ENCODE measurements at places on chromosomes 12 and 14.

GRCh38 chr12:66199141-66199540 lies 10.1 kb downstream of the IRAK3 start:
- no peak for DNase-seq

DNA sequence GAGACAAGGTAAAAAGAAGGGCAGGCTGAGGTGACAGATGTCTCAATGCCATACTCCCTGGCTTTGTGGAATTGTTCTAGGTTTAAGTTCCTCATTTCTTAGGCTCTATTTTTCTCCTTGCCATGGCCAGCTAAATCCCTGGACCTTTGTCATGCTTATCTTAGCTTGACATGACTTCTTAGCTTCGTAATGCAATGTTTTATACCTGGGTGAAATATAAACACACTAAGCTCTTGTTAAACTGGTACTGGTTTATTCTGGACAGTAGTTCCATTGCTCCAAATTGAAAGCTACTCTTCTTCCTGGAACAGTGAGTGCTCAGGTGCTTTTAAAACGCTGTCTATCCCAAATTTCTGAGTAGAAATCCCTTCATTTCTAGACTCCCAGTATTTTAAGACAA lies 17.4 kb upstream of the ARHGAP5 start:
- DNase-seq = no peak

- no peak for DNase-seq
Measured at GRCh38 chr12:131828671-131829355, 620 bp downstream of the MMP17 start.

GRCh38 chr14:23154964-23155587 lies 28.4 kb downstream of the SLC7A8 start:
- DNase-seq = no peak

DNA sequence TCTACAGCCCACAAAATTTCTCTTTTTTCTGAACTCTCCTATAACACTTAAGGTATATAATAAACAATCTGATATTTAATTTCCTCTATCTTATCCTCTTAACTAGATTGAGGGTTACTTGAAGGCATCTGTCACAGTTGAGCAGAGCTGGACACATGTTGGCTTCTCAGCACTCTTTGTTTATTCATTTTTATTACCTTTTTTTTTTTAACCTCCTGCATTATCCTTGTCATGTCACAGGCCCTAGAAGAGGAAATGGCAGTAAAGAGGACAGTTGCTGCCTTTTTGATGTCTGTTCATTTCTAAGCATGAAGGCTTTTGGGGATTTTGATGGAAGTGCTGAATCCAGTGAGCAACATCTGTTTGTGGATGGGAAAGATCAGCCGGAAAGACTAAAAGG lies 32.5 kb upstream of the EVL start:
- no peak for DNase-seq

GRCh38 chr14:106826833-106827369 lies 1300.5 kb downstream of the TMEM121 start:
- DNase-seq = no peak

DNA sequence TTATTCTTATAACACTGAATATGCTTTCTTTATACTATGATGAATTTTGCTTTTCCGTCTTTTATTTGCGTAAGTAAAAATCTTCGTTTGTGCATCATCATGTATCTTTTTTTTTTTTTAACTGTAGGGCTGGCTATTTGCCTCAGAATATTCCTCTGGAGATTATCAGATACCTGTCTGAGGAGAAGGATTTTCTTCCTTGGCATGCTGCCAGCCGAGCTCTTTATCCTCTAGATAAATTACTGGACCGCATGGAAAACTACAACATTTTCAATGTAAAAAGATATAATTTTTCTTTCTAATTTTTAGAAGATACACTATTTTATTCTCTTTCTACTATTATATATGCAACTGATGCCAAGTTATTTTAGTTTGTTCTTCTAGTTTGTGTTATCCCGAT lies 346.6 kb downstream of the TRHDE start:
- DNase-seq = no peak

DNA sequence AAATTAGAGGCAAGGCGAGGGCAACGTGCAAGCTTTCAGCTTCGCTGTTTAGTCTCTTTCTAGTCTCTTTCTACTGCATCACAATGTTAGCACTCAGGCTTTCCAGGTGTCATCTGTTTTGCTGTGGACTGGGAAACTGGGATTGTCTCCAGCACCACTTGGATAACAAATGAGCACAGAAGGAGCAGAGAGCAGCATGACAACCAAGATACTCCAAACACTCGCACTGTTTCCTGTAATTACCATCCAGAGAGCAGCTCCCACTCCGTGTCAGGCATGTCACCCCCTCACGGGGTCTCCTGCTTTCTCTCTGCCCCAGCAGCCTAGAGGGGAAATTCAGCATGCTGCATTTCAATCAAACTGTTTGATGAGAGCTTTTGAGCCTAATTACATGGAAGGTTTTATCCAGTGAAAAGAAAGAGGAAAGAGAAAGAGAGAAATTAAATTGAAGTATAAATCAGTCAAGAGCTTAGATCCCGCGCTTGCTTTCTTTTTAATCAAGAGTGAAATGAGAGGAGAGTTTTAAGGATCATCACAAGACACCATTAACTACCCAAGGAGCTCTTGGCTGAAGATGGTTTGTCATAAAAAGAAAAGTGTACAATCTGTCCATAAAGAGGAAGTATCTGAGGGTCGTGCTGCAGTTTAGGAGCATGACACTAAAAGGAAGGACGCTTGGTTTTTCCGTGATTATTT lies 917.7 kb downstream of the DIO2 start:
- DNase-seq = no peak

GRCh38 chr12:116480210-116480810 lies 78.9 kb upstream of the MAP1LC3B2 start:
- DNase-seq = no peak

DNA sequence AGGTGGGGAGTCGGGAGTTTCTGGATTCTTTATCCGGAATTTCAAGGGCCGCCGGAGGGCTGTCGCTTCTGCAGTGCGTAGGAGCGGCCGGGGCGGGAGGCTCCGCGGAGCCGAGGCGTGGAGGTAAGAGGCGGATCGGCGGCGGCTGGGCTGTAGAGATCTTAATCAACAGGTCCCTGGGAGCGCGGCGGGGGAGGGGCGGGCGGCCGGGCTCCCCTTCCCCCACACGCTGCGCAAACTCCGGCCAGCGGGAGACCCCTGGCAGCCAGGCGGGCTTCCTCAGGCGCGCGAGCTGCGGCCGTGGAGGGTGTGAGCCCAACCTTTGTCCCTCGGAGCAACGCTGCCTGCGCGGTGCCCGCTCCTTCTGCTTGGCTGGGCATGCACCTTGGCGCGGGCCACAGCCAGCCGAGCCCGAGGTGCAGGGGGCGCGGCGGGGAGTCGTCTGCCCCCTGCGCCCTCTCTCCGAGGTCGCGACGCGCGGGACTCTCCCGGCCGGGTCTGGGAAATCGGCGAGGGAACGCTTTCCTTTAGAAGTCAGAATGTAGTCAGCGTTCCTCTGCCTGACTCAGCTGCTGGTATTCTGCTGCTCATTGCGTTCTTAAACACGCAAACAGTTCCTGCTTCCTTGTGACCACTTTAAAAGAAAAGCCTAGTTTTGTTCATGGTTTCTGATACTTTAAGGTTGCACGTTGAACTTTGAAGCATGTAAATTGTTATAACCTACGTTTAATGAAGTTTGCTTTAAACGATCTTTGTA lies at the start of gene PALS1:
PALS1 (plus strand) TSS at position 25 of the 757 bp plus-strand sequence. CDS start 37,736 bp downstream, outside the sequence.
- peak; percentile 68 for DNase-seq

- DNase-seq = no peak
Measured at GRCh38 chr14:37181441-37181840, 9.0 kb upstream of the SLC25A21 start.

DNA sequence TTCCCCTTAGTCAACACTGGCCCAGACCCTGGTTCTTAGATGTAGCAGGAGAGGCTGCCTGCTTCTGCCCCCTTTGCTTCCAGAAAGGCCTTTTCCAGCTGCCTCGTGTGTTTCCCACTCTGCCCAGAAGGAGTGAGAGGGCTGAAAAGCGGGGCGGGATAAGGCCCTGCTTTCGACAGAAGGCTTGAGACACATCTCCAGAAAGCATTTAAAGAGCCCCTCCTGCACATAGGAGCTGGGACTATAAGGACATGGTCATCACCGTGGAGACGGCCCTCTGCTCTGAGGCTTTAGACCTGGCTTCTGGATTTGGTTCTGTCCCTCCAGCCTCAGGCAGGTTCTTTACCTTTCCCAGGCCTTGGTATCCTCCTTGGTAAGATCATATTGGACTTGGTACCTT lies 11.9 kb downstream of the CALM1 start:
- DNase-seq = no peak

- no peak for DNase-seq
Measured at GRCh38 chr14:80354860-80355581, 143.7 kb upstream of the DIO2 start.

Data from NCI-H2107 (cell line).